Astrocyte (in vitro differentiated cells and primary cell): ENCODE measurements at places on chromosomes 6 and 20.
A peak's percentile ranks its signal among the peaks of the same experiment; 100 is the strongest.

DNA sequence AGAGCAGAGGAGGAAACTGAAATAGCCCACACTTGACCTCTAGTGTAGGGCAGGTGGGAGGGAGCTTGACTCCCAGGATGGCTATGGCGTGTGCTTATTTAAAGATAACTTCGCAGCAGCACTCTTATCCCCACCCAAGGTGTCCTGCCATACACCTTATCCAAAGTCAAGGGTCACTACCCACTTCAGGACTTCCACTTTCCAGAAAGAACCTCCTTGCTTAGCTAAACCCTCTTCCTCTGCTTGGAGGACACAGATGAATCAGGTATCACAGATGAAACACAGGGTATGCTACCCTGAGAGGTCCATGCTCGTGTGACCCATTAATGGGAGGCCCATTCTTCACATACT lies 2.3 kb downstream of the RIN2 start:
- no peak for DNase-seq

- DNase-seq: no peak
These were observed 258.2 kb downstream of the QKI start for GRCh38 chr6:163672710-163673109.

DNA sequence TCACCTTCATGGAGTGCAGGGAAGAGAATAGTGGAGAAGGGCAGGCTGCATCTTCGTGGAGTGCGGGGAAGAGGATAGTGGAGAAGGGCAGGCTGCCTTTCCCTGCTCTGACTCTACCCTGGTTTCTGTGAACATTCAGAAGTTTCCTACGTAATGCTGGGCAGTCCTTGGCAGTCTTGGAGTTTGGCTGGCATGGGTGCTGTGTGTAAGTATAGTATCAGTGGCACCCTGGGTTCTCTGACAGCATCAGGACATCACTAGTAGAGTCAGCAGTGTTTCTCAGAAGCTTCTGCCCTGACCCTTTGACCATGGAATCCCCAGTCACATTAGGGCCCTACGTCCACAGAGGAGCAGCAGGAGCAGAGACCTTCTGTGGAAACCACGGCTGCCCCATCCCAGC lies 352.9 kb downstream of the NRN1 start:
- no peak for DNase-seq

DNA sequence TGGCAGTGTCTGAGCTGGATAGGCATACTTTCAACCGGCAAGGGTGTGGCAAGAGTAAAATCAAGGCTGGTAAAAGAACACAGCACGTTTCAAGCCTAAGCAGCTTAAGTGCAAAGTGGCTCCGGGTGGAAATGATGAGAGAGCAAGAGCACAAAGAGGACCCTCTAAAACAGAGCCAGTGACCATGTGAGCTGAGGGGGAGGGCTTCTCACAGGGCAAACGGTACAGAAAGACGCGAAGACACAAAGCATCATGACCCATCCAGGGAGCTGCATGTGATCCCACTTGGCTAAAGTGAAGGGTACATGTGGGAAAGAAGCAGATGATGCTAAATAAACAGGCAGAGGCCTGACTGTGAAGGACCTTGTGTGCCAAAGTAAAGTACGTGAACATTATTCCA lies 25.7 kb downstream of the FKBP5 start:
- no peak for DNase-seq

DNA sequence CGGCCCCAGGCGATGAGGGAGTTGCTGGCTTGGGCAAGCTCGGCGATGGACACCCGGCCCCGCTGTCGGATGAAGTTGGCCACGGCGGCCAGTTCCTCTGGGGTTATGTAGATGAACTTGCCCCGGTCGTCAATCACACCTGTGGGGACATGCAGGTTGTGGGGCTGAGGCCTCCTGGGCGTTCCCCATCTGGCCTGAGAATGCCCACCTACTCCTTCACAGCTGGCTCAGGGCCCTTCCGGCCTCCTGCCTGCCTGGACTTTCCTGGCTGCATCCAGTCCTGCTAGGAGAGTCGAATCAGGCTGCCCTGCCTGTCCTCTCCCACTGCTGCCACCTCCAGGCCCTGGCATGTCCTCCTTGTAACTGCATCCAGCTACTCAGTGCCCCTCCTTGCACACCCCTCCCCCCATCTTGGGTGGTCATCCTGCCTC lies 13.8 kb downstream of the DDRGK1 start:
- DNase-seq: no peak

DNA sequence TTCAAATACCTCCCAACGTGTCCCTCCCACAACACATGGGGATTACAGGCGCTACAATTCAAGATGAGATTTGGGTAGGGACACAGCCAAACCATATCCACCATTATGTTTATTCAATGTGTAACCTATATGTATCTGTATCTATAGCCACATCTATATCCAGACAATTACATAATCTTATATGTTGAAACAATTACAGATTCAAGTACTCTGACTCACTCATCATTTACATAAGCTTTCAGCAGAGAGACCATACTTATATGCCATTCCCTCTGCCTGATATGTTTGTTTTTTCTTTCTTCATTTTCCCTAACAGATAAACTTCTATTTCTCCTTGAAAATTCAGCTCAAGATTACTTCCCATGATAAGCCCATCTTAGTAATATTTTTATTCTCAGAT lies 163.6 kb downstream of the LAMA2 start:
- no peak for DNase-seq

GRCh38 chr6:70601014-70601413 lies 34.3 kb downstream of the SDHAF4 start:
- no peak for DNase-seq

DNA sequence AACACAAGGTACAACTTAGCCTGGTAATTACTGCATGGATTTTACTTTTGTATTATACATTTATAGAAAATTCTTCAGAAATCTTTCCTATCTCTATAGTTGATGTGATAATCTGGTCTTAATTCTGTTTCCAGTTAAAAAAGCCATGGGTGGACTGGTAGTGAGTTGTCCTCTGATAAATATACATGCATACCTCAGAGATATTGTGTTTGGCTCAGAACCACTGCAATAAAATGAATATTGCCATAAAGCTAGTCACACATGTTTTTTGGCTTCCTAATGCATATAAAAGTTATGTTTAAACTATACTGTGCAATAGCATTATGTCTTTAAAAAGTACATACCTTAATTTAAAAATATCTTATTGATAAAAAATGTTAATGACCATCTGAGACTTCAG lies 708.6 kb upstream of the MARCKS start:
- DNase-seq: peak; percentile 15

GRCh38 chr6:39892490-39893129 lies 41.7 kb downstream of the MOCS1 start:
- DNase-seq: peak; percentile 26

DNA sequence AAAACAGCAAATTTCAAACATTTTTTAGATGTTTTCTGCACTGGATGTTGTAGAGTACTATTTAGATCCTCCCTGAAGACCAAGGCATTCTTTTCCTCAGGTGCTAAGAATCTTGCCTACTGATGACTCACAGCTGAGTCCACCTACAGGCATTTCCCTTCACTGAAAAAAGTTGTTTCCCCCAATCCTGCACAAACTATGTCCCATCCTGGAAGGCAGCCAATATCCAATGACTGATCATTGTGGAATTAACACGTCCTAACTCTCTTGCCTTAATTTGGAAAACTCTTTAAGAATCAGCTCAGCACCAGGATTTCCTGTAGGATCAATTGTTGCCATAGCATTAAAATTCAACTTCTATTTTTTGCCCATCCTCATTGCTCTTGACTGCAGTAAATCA lies 268.4 kb upstream of the IRAK1BP1 start:
- DNase-seq: peak; percentile 99

GRCh38 chr6:155093430-155093829 lies 98.3 kb downstream of the TIAM2 start:
- no peak for DNase-seq

DNA sequence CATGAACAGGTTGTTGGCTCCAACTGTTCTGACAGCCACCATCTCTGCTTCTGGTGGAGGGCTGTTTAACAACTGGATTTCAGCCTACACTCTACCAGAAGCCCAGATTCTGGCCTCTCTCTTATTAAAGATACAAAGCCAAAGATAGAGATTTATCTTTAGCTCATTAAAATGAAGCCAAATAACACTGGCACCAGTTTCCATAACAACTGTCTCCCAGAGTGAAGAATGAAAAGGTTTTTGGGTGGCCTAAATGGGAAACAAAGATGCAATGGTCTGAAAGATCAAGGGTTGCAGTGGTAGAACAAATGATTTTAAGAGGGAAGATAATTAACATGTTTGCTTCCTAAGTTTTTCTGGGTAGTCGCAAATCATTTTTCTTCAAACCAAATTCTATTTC lies 3.2 kb upstream of the SMPDL3A start:
- DNase-seq: no peak

DNA sequence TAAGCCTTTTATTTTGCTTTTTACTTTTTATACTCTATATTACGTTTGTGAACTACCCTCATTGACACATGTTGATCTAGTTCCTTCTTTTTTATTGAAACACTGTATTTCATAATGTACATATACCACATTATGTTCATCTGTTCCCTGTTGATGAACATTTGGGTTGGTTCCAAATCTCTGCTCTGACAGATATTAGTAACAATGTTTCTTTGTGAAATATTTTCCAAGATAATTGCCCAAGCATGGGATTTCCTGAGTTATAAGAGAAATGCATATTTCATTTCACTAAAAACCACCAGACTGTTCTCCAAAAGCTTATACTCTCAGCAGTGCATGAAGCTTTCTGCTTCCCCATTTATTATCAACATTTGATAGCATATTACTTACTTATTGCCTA lies 44.2 kb upstream of the TNFRSF21 start:
- no peak for DNase-seq

DNA sequence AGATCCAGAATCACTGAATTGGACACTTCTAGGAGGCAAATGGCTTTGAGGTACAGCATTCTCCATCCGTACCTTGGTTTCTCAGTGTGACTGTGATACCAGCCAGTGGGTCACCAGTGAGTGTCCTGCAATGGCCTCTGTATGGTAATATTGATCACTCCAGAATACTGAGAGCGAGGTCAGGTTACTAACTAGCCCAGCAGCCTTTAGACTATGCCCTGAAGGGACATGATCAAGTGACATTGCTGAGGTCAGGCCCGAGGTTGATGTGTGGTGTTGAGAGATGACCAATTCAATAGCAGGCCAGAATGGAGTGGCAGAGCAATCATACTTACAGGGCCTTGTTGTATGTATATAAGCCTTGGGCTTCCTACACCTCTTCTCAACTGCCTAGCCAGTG lies 476.0 kb downstream of the KHDRBS2 start:
- DNase-seq: no peak

DNA sequence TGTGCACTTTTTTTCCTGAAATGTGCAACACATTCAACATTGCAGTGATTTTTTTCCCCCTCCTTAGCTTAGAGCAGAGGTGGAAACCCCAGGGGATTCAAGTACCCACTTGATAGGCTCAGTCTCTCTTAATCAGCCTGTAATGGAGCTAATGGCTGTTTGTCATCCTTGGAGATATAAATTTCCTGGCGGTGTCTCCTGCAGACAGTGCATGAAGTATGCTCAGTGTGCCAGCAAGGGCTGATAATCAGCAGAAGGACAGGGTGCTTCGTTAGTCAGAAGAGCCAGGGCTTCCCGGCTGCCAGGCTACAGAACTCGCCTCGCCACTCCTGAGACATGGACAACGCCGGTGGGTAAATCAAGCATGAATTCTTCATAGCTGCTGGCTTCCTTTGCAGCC lies 69.8 kb upstream of the PHACTR2 start:
- DNase-seq: peak; percentile 10

- DNase-seq: no peak
These were observed 170.9 kb downstream of the UBE3D start for GRCh38 chr6:82894653-82895259.

GRCh38 chr20:64093013-64093503 lies 8.9 kb upstream of the LKAAEAR1 start:
- DNase-seq: no peak

DNA sequence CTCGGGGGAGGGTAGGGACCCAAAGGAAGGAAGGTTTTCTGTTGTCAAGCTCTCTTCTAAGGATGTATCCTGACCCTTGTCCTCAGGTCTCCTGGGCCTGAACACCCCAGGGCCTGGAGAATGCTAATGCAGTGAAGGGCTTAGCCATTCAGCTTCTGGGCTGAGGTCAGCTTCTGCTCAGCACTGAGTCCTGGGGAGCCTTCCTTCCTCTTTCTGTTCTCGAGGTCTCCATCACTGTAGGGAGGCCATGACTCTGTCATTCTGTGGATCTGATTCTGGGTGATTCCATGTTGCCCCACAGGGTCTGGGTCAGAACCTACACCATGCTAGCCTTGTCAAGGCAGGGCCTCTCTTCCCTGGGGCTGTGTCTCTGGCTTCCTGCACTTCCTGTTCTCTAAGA lies 712.7 kb downstream of the DHX35 start:
- no peak for DNase-seq

- DNase-seq: no peak
These were observed 70.4 kb downstream of the ENPP1 start for GRCh38 chr6:131877999-131878789.
